ENCODE measurements at places on chromosomes 16 and 17.

DNA sequence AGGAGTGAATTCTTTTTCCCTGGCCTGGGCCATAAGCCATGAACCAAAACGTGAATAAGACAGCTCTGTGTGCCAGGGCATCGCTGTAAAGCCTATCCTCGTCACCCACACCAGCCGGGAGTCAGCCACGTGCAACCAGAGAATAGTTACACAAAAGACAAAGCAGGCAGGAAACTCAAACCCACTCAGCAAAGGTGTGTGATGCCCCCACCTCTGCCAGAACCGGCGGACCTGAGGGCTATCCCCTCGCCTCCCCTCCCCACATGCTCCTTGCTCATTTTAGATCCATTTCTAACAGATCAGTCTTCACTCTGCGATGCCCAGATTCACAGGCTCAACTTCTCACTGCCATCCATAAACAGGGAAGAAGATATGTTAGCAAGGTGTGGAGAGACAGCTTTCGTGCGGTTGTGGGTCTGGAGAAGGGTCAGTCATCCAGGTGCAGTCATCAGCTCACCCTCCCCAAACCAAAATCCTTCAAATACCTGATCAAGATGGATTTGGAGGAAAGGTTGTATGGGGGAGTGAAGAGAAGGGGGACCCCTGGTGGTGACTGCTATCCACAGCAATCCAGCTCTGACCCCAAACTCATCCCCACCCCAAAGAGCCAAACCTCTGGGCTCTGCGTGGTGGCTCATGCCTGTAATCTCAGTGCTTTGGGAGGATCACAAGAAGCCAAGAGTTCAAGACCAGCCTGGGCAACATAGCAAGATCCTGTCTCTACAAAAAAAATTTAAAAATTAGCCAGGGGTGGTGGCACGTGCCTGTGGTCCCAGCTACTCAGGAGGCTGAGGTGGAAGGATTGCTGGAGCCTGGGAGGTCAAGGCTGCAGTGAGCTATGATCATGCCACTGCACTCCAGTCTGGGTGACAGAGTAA, 219.2 kb downstream of the C16orf78 start:
- peak; percentile 53 for DNase-seq

DNA sequence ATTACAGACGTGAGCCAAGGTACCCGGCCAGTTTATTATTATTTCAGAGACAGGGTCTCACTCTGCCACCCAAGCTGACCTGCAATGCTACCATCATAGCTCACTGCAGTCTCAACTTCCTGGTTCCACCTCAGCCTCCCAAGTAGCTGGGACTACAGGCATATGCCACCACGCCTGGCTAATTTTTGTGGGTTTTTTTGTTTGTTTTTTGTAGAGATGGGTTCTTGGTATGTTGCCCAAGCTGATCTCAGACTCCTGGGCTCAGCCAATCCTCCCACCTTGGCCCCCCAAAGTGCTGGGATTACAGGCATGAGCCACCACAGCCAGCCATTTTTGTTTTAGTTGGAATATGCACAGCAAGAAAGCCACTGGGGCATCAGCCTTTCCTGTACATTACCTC, 115.7 kb downstream of the MRM1 start:
- no peak for DNase-seq

- DNase-seq = peak; percentile 36
Measured at GRCh38 chr16:11613381-11614303, 26.9 kb upstream of the LITAF start.

DNA sequence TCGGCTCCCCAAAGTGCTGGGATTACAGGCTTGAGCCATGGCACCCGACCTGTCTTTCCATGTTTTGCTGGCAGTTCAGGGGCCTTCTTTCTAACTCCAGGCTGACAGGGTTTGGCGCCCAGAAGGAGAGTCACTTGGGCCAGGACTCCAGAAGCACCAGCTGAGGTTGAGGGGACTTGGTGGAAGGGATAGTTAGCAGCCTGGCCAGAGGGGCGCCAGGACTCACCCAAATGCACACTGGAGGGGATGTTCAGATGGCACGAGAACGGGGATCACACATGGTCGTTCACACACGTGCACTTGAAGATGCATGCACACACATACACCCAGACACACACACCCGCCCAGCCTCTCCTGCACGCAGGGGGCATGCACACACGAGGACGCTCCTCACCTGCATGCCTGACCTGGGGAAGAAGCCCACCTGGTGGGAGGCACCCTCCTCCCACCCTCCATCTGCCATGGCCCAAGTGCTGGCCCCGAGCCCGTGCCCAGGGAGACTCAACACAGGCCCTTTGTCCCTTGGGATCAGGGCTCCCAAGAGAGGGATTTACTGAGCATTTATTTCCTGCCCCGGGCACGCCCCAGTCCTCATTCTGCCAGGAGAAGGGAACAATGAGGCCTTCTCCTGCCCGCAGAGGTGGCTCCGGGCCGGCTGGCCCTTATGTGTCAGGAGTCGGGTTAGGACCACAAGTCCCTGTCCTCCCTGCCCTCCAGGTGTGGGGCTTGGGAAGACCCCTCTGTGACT, 2.3 kb upstream of the PRSS21 start:
- DNase-seq = no peak

Data from activated T-cell treated with anti-CD3 and anti-CD28 coated beads, Interleukin-2, amount 50 U/mL, for 24 hours (primary cell).